ENCODE measurements at places on chromosomes 5 and 9.

GRCh38 chr9:87201351-87201751 lies 254.0 kb upstream of the GAS1 start:
- no peak for DNase-seq

DNA sequence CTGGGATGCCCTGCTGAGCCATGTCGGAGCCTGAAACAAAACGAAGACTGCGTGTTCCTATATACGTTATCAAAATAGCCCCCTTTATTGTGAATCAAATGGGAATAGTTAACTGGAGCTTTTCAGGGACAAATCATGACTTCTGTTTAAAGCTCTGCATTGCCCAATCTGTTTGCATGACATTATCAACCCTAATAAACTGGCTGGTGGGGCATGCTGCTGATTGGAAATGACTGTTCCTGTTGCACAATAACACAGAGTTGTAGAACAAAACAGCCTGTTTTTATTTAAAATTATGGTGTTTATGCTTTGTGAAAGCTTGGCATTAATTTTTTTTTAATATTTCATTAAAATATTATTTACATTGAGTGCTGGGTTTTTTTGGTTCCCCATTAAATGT lies 215.5 kb downstream of the TMEM167A start:
- no peak for DNase-seq

GRCh38 chr5:146040527-146040926 lies 64.8 kb downstream of the PLAC8L1 start:
- DNase-seq: no peak

- no peak for DNase-seq
Observed at GRCh38 chr9:93319992-93320500, 131.4 kb upstream of the FAM120A start.

DNA sequence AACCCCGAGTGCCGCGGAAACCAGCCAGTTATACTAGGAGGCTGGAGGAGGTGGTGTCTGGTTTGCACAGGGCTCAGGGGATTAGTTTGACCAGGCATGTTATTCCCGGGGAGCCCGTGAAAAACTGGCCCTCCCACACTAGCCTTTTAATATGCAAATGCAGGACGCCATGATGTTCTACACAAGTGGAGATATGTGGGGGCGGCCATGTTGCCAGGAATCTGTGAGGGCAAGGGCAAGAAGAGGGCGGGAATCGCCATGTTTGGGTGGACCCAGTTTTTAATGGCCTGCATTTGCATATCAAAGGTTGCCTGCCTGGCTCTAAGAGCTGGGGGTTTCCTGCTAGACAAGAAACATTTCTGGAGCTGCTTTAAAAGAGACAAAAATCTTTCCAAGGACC lies 940.7 kb downstream of the CDH18 start:
- DNase-seq: no peak

GRCh38 chr5:135566422-135567400 lies 12.1 kb downstream of the CXCL14 start:
- DNase-seq: no peak

DNA sequence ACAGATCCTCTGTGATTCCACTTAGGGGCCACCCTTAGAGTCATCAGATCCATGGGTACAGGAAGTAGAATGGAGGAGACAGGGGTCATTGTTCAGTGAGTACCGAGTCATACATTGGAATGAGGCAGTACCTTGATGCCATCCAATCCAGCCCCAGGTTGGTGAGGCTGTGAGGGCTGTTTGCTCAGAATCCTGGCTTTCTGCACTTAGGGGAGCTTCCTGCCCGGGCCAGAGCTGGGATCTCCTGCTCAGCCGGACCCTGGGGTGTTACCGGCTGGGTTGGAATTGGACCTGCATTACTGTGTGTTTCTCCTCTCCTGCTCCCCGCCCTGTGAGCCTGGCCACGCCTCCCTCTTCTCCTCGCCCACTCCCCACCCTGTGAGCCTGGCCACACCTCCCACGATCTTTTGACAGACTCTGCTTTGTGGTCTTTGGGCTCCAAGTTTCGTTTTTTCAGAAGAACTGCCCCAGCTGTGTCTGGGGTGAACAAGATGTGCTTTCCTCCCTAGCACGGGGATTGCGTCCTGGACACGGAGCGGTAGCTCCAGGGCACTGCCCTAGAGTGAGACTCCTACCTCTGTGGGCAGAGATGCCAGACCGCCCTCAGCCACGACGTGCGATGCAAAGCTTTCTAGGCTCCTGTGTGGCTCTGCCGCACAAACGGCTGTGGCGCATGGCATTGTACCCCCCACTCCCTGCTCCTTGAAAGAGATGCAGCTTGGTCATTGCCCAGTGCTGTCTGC lies 15.4 kb downstream of the TRAF2 start:
- DNase-seq: peak; percentile 46

DNA sequence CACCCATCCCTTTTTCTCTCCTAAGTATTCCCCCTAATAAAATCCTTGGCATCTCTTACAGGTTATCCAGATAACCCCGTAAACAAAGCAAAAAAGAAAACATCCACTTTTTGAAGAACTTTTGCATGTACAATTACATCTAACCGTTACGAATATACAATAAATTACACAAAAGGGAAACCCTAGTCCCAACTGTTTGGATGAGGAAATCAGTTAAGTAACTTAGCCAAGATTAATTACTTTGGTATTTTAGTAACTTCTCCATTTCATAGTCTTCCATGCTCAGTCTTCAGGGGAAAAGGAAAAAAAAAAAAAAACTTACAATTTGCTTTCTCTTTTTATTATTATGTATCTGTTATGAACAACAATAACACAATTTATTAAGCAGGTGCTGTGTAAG lies 212.9 kb downstream of the ACTL7B start:
- peak; percentile 67 for DNase-seq

DNA sequence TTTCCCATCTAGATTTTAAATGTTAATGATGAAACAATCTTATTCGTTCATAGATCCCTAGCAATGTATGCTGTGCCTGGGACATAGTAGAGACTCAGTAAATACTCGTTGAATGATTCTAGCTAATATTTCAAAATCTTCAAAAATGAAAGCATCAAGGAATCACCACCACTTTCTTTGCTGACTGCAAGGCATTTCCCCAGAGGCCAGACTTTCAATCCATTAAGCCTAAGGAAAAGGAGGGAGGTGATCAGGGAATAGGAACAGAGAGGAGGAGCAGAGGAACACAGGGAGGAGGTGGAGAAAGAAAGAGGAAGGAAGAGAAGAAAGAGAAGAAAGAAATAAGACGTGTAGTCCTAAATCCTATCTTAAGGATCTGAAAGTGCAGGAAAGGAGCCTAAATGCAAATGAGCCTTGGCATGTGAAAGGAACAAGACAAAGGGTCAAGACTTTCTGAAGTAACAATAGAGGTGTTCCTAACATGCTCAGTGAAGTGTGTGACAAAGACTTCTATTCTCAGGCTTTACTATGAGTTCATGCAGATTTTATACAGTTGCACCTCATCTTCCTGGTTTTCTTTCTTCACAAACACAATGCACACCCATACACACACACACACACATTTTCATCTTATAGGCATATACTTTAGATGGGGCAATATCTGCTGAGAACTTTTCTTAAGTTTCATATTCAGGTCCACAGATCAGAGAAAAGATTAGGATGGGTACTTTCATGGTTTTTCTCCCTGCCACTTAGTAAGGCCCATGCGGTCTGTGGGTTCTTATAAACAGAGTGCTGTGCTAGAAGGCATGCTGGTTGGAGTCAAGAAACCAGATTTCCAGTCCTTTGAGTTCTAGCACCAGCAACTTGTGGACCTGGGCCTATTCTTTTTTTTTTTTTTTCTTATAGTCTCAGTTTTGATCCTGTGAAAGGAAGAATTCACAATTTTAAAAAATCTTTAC lies 512.2 kb upstream of the TNC start:
- DNase-seq: no peak

DNA sequence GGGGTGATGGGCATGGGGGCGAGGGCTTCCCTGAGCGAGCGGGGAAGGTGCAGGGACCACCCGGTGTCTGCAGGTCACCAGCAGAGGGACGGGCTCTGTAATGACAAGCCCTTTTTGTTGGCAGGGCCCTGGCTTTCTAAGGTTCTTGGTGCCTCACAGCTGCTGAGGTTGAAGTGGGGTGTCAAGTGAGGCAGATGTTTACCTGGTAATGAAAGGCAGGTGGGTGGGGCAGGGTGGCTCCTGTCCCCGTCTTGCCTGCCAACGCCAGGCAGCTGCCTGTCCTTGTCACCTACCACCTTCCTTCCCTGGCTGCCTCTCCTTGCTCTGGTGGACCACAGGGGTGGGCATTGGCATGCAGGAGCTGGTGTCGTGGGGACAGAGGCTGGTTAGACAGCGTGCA lies 41.0 kb upstream of the SEMA4D start:
- DNase-seq: no peak

DNA sequence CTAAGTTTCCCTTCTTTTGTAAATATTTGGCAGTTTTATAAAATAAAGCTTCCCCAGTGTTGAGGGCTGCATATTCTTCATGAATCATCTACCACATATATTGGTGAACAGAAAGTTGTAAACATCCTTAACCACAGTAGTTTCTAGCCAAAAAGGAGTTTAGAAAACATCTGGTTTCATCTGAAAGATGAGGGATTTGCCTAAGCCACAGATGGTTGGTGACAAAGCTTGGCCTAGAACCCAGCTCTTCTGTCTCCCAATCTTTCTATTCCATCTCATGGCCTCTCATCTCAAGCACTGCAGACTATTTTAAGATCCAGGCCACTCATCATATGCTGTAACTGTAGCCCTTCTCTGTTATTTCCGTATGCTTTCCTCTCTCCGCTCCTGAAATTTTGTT lies 232.3 kb upstream of the TRPM3 start:
- no peak for DNase-seq

- DNase-seq: no peak
Observed at GRCh38 chr9:131410044-131410491, 16.2 kb downstream of the PRRC2B start.

- DNase-seq: peak; percentile 92
Observed at GRCh38 chr9:107279086-107279485, 4.0 kb upstream of the RAD23B start.

DNA sequence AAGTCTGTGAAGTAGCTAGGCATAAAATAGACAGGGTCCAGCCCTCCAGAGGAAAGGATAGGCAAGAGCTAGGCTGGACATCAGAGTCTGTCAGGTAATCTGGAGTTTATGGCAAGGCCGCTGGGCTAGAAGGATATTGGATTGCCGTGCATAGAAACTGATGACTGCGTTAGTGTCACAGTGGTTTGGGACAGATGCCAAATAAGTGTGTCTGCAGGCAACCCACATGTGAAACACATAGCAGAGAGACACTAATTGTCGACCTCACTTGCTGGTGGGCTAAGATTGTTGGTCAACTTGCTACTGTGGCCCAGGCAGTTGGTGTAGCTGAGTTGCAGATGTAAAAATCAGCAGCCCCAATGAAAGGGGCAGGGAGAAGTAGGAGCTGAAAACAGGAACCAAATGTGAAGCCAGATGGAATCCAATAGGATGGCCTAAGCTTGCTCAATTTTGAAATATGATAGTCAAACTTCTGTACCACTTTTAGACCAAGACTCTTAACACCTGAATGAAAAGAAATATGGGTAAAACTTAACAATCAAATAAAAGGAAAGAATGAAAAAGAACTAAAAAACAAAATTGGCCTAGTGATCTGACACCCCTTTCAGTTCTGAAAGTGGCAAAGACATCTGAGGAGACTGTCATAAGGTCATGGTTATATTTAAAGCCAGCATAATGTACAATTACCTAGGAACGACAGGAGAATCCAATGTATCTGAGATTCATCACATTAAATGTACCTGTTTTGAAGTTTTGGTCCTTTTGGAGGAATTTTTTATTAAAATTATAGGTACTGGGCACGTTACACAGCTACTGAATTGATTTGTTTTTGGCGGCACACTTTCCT lies 243.3 kb upstream of the ACTBL2 start:
- no peak for DNase-seq

- no peak for DNase-seq
Observed at GRCh38 chr5:60672693-60673264, 27.2 kb downstream of the DEPDC1B start.

DNA sequence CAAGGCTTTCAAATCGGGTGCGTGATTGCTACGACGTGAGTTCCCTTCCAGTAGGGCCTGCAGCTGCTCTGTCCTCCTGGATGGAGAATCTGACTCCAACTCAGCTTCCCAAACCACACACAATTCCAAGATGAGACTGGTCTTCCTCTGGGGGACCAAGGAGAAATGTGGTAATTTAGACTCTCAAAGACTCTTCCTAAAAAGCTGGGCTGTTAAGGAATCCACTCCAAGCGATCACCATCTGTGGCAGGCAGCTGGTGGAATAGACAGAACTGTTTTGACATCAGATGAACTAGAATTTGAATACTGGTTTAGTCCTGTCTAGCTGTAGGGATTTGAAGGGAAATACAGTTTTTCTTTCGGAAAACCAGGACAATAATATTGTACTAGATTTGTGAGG lies 130.7 kb upstream of the KLF4 start:
- no peak for DNase-seq

DNA sequence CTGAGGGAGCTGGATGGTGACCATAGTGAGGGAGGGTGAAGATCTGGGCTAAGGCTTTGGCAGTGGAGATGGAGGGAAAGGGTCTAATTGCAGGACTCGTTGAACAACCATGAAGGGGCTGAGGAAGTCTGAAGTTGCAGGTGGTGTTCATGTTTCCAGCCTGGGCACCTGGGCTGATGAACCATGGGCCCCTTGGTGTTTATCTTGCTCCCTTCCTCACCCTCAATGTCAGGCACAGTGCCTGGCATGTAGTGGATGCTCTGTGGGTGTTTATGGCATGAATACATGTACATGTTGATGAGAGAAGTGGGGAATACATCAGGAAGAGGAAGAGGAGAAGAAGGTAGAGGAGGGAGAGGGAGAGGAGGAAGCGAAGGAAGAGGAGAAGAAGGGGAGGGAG lies 31.3 kb upstream of the COL15A1 start:
- no peak for DNase-seq

GRCh38 chr9:16387382-16387781 lies 483.1 kb downstream of the BNC2 start:
- DNase-seq: no peak

GRCh38 chr9:34443533-34443932 lies 14.8 kb downstream of the FAM219A start:
- no peak for DNase-seq

DNA sequence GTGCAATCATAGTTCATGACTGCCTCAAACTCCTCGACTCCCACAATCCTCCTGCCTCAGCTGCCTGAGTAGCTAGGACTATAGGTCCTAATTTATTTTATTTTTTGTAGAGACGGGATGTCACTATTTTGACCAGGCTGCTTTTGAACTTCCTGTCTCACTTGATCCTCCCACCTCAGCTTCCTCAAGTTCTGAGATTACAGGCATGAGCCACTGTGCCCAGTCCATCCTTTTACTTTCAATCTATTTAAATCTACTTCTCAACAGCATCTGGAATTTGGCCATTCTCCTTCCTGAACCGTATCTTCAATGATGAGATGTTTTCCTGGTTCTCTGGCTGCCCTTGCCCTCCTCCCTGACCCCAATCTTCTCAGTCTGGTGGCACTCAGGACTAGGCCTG lies 12.2 kb upstream of the GRIN1 start:
- peak; percentile 24 for DNase-seq

GRCh38 chr5:1661311-1661710 lies 137.6 kb upstream of the LPCAT1 start:
- DNase-seq: no peak

GRCh38 chr5:107919361-107919760 lies 248.6 kb upstream of the EFNA5 start:
- no peak for DNase-seq

Measured in inflammatory macrophage treated with lipopolysaccharide for 1 hour (primary cell).